Hematopoietic multipotent progenitor cell treated with erythropoietin and hydrocortisone succinate and interleukin-3 and kit ligand, for 4 days (in vitro differentiated cells): ENCODE measurements at places on chromosomes 13 and 19.

GRCh38 chr13:59621773-59622172, 542.0 kb downstream of the DIAPH3 start:
- DNase-seq, result peak; percentile 12

DNA sequence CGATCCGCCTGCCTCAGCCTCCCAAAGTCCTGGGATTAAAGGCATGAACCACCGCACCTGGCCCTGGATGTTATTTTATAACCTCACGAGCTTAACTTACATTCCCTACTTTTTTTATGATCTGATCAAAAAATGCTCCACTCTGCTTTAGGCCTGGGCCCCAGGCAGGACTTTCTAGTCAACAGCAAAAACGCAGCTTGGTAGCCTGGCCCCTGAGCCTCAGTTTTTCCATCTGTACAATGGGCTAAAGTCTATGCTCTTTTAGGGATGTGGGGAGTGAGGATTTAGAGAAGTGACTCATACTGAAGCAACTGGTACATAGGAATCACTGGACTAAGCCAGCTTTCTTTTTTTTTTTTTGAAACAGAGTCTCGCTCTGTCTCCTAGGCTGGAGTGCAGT, 11.9 kb upstream of the PIK3R2 start:
- no peak for DNase-seq

DNA sequence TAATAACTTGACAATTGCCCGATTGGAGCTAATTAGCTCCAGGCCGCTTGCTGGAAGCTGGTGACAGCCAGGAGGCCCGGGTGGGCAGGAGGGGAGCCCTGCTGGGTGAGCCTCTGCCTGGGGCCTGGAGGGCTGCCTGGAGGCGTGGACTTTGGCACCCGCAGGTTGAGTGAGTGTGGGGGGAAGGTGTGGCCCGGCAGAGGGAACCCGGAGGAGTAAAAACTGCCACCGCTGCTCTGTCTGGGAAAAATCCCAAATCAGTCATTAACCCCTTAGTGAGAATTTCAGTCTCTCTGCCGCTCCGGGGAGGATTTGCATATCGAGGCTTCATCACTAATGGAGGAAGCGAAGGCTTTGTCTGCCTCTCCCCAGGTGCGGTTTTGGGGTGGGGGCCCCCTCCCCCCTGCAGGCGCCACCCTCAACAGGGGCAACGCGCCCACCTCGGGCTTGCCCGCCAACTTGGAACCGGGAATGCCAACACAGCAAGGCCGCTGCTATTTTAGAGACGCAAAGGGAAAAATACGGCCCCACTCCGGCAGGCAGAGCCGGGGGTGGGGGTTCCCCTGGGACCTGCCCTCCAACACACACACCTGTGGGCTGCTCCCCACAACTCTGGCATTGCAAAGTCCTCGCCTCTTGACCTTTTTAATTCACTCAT, 6.2 kb downstream of the EFNA2 start:
- DNase-seq, result no peak

DNA sequence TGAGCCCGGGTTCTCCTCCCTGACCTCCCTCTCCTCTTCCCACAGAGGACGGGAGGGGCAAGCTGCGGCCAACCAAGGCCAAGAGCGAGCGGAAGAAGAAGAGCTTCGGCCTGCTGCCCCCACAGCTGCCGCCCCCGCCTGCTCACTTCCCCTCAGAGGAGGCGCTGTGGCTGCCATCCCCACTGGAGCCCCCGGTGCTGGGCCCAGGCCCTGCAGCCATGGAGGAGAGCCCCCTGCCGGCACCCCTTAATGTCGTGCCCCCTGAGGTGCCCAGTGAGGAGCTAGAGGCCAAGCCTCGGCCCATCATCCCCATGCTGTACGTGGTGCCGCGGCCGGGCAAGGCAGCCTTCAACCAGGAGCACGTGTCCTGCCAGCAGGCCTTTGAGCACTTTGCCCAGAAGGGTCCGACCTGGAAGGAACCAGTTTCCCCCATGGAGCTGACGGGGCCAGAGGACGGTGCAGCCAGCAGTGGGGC, 162.2 kb downstream of the KDM4B start:
- DNase-seq, result peak; percentile 37

- DNase-seq, result no peak
These were observed 782 bp upstream of the JUND start for GRCh38 chr19:18282021-18282787.

DNA sequence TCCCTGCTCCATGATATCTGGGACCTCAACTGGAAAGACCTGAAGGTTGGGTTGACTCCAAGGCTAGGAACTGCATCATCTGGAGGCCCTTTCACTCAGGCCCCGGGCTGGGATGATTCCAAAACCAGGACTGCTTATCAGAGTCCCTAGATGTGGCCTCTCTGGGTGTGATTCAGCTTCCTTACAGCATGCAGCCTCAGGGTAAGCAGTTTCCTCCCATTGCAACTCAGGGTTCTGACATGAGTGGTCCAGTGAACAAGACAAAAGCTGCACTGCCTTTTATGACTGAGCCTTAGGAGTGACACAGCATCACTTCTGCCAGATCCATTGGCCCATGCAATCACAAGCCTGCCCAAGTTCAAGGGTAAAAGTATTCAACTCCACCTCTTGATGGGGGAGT, 502.8 kb downstream of the COG6 start:
- DNase-seq, result peak; percentile 24
